Activated CD4-positive, alpha-beta T cell treated with anti-CD3 and anti-CD28 coated beads for 36 hours (primary cell): ENCODE measurements at places on chromosomes 12 and 14. TPM values are rescaled to one million over a fixed set of nuclear protein-coding genes. Genes with fewer than 3 reads are reported as not detected.

STON2 gene
- 0.05 TPM for total RNA-seq

DNA sequence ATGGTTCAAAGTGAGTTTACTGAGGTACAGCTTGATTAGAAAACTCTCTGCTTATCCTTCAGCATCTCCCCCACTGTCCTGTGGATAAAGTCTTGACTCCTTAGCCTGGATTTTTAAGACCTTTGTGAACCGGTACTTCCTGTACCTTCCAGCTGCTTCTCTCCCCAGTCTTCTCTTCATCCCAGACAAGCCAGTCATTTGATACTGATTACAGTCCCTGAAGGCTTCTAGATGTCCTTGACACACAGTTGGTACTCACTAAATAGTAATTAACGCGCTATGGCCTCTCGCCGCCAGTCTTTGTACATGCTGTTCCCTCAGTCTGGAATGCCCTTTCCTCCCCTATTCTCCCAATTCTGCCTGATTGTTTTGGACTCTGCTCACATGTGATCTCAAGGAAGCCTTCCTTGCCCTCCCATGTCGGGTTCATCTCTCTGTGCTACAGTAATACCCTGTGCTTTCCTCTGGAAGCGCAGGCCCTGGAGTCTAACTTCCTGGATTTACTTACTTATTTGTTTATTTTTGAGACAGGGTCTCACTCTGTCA lies 50.6 kb upstream of the PTGR2 start:
- no peak overlapping the region for H3K4me3 ChIP-seq
- no peaks in the 10 kb centered on the region for H3K27me3 ChIP-seq

GNPTAB gene
- total RNA-seq, result 24.0 TPM

CDK17 gene
- total RNA-seq, result 39.4 TPM
